ENCODE measurements at places on chromosomes 7 and 10.

DNA sequence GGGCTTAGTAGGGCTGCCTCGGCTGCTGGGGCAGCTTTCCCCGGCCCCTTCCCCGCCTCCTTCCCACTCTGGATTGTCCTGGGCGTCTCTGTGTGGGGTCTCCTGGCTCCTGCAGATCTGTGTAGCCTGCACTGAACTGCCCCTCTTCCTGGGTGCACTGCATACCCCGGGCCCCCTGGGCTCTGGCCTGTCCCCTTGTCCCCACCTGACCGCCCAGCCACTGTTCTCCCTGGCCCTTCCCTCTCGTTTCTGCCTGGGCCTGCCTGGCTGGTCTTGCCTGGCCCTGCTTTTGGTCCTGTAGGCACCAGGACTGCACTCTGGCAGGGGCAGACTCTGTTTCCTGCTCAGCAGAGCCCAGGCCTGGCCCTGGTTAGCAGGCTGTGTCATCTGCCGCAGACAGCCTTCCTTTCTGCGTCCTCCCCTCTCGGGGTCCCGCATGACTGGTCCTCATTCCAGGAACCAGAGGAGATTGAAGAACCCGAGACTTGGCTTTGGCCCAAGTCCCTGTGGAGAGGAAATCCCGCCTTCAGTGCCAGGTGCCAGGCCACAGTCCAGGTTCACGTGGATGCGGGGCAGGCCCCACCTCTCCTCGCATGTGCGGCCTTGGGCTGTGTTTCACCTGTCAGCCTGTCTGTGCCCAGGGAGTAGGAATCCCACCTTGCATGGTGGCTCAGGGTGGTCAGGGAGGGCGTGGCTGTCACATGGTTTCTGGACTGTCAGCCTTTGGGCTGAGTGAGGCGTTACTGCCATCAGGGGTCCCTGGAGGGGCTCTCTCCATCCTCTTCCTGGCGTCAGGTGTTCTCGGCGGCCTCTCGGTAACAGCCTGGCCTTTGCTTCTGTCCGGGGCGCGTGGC is 9.2 kb downstream of the INPP5A start:
- no peak for DNase-seq

- DNase-seq, result no peak
Measured at GRCh38 chr7:81298951-81299666, 380.3 kb upstream of the SEMA3C start.

GRCh38 chr10:60985951-60986350 is 42.0 kb upstream of the RHOBTB1 start:
- DNase-seq, result no peak

GRCh38 chr10:30580241-30580640 is 49.3 kb downstream of the LYZL2 start:
- DNase-seq, result no peak

- DNase-seq, result no peak
Measured at GRCh38 chr10:12050528-12050927, 7.9 kb upstream of the UPF2 start.

GRCh38 chr10:28996345-28996744 is 292.5 kb upstream of the LYZL1 start:
- no peak for DNase-seq

- DNase-seq, result no peak
Measured at GRCh38 chr7:90804370-90804769, 208.2 kb downstream of the CDK14 start.
